Left ventricle myocardium superior (tissue), 1 donor: ENCODE measurements at places on chromosomes 6 and 20. TPM values are rescaled to one million over a fixed set of nuclear protein-coding genes. Genes with fewer than 3 reads are reported as not detected.

DPPA5 gene
- not detected for total RNA-seq

EYS gene
- total RNA-seq, result not detected

SMPD2 gene
- total RNA-seq, result 5.7 TPM

FERMT1 gene
- 1.1 TPM for total RNA-seq

HLA-F gene
- total RNA-seq, result 32.3 TPM

TAF11 gene
- 18.9 TPM for total RNA-seq

RIMS1 gene
- 1.2 TPM for total RNA-seq

MYMX gene
- total RNA-seq, result 0.67 TPM

FOXQ1 gene
- not detected for total RNA-seq

CNR1 gene
- total RNA-seq, result 0.47 TPM

TREML1 gene
- not detected for total RNA-seq

NRSN1 gene
- not detected for total RNA-seq

GPSM3 gene
- 5.9 TPM for total RNA-seq

OTOR gene
- not detected for total RNA-seq

DLK2 gene
- 1.2 TPM for total RNA-seq

CALHM4 gene
- 0.32 TPM for total RNA-seq
